ENCODE measurements at places on chromosomes 3 and 15.

DNA sequence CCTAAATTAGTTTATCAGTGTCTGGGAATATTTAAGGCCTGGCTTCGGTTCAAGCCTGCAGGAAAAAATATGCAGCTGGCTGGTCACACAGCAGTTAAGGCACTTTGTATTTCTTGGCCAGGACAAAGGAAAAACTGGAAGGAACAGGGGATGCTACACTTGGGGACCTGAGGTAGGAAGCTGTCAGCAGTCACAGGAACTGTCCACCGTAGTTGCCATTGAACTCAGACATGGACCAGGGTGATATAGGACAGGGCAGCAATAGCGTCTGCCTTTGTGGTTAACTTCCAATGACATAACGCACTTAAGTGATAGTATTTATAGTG lies 49.1 kb downstream of the NR1D2 start:
- no peak for DNase-seq

- no peak for DNase-seq
Measured at GRCh38 chr3:70315021-70315420, 2.6 kb upstream of the MDFIC2 start.

DNA sequence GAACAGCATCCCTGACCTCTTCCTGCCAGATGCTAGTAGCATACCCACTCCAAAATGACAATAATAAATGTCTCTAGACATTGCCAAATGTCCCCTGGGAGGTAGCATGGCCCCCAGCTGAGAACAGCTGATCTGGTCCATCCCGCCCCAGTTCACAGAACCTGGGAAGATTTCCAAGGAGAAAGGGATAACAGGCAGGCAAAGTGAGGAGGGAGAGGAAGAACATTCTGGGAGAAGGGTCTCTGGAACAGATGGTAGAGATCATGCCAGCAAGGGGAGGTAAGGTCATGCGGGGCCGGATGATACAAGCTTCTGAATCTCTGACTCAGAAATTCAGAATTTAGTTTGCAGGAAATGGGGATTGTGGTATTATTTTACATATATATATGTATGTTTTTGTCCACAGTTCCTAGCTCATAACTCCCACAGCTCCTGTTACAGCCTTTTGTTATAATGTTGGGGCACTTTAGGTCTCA lies 192.7 kb downstream of the SUCLG2 start:
- DNase-seq: no peak

GRCh38 chr3:171749124-171749523 lies 61.2 kb downstream of the PLD1 start:
- no peak for DNase-seq

DNA sequence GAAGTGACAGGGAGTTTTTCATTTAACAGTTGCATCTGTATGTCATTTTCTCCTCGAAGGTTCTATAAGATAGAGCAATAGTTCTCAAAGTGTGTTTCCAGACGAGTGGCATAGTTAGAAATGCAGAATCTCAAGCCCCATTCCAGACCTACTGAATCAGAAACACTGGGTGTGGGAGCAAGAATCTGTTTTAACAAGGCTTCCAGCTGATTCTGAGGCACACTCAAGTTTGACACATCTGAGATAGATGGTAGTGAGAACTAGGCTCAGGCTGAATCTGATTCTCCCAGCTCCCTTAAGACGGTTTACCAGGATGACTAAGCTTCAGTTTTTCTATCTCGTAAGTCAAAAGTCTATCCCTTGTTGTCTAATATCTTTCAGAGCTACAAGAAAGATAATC lies 159.8 kb upstream of the NUDT16 start:
- no peak for DNase-seq

GRCh38 chr3:99907959-99908544 lies 90.4 kb downstream of the CMSS1 start:
- DNase-seq: no peak

- DNase-seq: no peak
Measured at GRCh38 chr3:133547432-133548041, 25.9 kb upstream of the CDV3 start.

GRCh38 chr3:18446149-18446825 lies 21.1 kb upstream of the SATB1 start:
- no peak for DNase-seq

- DNase-seq: no peak
Measured at GRCh38 chr15:88089024-88089620, 167.4 kb downstream of the NTRK3 start.

All from CD4-positive, CD25-positive, alpha-beta regulatory T cell (primary cell).